Activated T-cell treated with anti-CD3 and anti-CD28 coated beads, Interleukin-2, amount 50 U/mL, for 1 hour (primary cell): ENCODE measurements at places on chromosomes 13 and 19.

GRCh38 chr13:57933606-57934005, 302.1 kb downstream of the PCDH17 start:
- no peak for DNase-seq

DNA sequence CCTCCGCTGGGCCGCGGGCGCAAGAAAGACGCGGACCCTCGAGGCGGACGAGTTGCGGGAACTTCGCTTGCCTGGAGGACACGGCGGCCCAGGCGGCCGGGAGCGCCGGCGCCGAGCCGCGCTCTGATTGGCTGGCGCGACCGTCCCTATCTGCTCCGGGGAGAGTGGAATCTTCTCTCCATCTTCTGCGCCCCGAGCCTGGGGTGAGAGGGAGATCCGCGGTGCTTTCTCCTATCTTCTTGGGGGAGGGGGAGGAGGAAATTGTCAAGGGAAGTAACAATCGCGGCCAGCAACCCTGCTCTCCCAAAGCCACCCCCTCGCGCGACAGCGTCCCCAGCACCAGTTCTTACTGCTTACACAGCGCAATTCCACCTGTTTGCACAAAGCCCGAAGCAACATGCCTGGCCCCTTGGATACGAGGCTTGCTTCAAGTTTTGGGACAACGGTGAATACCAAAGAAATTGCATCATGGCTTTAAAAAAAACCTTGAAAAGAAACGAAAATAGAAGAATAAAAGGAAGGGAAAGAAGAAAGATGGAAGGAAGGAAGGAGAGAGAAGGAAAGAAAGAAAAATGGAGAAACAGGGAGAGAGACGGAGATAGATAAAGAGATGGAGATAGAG, 4.8 kb downstream of the SOX21 start:
- DNase-seq = no peak

- no peak for DNase-seq
These were observed 71.9 kb downstream of the FLT1 start for GRCh38 chr13:28423010-28423409.

DNA sequence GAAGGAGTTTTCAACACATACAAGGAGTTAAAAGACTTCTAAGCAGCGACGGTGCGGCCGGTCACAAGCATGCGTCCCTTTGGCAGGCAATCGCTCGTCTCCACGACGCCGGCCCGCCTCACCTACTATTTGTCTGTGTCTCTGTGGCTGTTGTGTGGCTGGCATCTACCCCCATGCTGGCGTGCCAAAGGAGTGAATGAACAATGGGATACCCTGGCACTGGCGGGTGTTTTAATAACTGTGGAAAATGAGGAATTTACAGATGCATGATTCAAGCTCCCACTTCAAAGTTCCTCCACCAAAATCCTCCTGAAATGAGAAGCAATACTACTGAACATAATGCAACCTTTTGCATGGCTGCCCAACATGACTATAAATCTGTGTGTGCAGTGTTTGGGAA, 176.6 kb downstream of the KLF5 start:
- no peak for DNase-seq

DNA sequence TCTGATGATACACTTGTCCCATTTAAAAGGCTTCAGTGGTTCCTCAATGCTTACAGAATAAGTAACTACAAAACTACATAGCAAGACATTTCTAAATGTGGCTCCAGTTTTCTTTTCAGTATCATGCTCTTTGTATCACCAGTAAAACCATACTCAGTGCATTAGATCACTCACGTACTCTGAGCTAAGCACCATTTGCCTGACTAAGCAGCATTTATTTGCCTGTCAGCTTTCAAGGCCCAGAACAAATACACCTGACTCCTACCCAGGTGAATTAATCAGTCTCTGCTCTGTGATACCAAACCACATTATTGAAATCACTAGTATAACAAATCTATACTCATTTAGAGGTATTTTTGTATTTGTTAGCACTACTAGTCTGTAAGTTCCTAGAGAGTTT, 47.4 kb upstream of the PCDH20 start:
- no peak for DNase-seq

DNA sequence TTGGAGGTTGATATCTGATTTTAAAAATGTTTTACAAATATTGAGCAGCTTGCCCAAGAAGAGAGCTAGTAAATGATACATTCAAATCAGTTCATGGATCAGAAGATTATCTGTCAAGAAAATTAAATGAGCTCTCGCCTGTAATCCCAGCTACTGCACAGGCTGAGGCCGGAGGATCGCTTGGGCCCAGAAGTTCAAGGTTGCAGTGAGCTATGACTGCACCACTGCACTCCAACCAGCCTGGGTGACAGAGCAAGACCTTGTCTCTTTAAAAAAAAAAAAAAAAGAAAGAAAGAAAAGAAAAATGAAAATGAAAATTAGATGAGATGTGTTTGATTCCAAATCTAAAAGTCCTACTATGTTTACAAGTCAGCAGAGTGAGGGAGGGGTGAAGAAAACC, 2.4 kb downstream of the SPART start:
- no peak for DNase-seq

DNA sequence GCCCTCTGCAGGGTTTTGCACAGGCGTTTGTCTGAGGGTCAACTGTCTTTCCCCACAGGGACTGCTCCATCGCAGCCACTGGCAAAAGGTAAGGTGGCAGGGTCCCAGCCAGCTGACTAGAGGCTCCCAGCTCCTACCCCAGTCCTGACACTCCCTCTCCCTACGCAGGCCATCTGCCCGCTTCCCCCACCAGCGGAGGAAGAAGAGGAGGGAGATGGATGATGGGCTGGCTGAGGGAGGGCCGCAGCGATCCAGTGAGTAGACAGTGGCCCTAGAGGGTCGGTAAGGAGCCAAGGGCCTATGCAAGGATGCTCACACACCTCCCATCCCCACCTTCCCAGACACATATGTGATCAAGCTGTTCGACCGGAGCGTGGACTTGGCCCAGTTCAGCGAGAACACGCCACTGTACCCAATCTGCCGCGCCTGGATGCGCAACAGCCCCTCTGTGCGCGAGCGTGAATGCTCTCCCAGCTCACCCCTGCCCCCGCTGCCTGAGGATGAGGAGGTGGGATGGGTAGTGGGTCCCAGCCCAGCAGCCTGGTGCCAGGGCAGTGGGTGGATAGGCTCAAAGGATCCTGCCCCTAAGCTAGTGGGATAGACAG, 4.0 kb downstream of the HSPB6 start:
- no peak for DNase-seq

DNA sequence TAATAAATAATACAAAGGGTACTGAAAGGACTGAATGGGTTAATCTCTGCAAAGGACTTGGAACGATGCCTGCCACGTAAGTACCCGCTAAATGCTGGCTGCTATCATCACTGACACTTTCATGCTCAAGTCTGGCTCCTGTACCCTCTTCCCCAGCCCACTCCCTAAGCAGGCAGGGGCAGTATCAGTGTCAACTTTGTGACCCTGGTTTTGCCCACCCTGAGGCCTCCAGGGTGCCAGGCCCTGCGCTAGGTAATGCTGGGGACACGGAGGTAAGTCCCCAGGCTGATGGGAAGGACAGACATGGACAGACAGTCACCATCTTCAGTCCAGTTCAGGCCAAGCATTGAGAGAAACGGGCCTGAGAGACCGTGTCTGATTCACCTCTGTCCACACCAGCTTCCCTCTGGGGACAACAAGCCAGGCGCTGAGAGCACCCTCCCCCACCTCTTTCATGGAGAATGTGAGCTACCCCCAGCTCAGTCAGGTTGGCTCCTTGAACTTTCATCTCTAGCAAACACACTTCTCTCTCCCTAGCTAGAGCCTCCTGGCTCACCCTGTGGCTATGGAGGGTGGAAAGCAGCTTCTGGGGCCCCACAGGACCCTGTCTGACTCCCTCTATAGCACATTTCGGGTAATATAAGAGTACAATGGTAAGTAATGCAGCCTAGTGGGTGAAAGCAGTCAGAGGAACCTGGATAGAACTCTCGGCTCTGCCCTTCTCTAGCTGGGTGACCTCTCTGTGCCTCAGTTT, 800 bp downstream of the ETFB start:
- DNase-seq = peak; percentile 43

DNA sequence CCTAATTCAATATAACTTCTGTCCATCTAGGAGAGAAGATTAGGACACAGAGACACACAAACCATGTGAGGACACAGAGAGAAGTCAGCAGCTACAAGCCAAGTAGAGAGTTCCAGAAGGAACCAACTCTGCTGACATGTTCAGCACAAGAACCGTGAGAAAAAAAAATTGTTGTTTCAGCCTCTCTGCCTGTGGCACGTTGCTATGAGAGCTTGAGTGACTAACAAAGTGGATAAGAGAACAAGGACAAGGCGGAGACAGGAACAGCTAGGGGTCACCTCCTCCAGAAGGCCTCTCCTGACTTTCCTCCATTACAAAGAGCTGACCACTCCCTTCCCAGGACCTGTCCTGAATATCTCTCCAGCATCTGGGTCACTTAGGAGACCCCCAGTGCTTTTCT, 5.6 kb upstream of the SIGLEC12 start:
- DNase-seq = no peak

DNA sequence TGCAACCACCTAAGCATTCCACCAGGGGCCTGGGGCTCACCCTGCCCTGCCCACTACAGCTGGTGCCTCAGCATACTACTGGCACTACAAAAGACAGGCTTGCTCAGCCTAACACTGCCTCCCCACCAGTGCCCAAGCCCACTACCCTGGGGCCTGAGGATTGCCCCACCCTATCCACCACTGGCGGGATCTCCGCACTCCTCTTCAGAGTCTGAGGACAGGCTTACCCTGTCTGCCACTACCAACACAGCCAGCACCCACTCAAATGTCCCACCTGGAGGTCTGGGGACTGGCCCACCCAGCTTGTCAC, 27.6 kb upstream of the N4BP2L1 start:
- DNase-seq = no peak

- no peak for DNase-seq
These were observed 9.6 kb upstream of the NUMBL start for GRCh38 chr19:40700083-40700482.

DNA sequence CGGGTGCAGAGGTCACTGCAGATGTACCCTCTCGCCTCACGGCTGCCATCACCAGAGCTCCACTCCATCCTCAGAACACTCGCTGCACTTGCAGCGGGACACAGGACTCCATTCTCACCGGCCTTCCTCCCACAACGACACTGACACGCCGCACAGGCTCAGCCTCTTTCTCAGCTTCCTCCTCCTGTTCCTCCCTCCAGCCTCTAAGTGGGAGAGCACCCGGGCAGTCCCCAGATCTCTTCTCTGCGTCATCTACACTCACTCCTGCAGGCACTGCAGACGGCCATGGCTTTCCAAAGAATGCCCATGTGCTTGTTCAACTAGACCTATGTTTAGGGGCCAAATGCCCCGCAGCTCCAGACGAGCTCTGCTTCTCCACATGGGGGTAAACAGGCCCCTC, 14.3 kb upstream of the FKRP start:
- DNase-seq = no peak

- DNase-seq = no peak
These were observed 43.5 kb downstream of the PIN1 start for GRCh38 chr19:9878511-9879196.

DNA sequence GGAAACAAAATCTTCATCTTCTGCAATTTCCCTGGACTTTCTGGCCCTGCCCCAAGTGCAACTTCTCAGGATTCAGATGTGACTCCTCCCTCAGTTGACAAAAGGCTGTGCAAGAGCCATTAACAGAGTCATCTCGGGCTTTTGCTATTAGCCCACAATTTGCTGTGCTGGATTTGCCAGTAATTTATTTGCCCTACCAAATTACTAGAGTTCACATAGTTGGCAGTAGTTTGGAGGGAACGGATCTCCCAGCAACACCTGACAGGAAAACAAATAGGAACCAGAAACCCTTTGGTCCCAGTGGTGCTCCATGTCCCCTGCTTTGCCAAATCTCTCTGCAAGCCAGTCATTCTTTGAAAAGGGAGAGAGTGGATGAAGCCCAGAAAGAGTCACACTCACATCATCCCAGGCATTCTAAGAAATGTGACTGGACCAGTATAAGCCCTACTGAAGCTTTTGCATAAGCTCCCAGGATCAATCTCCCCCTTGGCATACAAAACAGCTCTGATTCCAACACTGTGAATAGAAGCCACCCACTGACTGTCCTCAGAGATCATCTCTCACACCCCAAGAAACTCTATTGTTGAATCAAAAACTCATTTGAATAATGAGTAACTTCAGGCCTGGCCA, 350.1 kb upstream of the NBEA start:
- no peak for DNase-seq

GRCh38 chr19:39544911-39545310, 5.0 kb upstream of the EID2 start:
- DNase-seq = no peak

GRCh38 chr19:39502640-39503417, 4.1 kb downstream of the DLL3 start:
- peak; percentile 84 for DNase-seq
